ENCODE measurements at places on chromosomes 7 and 10.
A peak's percentile ranks its signal among the peaks of the same experiment; 100 is the strongest.

- no peak for DNase-seq
Measured at GRCh38 chr10:119371704-119372663, 164.6 kb downstream of the GRK5 start.

DNA sequence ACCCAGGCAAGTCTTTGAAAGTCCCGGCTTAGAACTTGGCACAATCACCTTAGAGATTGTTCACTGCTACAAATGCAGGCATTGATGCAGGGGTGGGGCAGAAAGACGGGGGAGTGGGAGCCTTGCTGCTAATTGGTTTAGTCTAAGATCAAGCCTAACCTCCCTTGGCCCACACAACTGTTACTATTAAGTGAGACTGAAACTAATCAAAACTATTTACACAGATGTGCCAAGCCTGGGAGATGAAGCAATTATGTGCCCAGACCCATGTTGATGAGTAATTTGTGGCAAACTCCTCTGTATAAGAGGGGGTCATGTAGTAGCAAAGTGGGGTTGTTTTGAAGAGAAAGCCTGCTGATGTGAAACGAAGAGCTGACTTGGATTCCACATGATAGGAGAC lies 178.2 kb upstream of the ITGB1 start:
- DNase-seq: no peak

DNA sequence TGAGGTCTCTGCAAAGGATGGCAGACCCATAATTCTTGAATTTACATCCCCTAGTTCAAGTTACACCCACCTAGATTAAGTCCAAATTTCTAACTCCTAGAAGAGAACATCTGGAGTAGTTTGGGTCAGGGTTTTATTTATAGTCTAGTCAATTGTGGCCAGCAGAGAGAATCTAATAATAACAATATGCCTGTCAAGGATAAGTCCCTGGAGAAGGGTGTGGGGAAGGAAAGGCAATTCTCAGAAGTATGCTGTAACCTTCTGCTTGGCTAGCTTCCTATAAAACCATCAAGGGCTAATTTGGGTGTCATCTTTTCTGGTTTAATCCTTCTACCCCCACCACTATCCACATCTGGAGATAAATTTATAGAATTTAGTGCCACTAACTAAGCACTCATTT lies 52.8 kb upstream of the SEMA3E start:
- DNase-seq: no peak

DNA sequence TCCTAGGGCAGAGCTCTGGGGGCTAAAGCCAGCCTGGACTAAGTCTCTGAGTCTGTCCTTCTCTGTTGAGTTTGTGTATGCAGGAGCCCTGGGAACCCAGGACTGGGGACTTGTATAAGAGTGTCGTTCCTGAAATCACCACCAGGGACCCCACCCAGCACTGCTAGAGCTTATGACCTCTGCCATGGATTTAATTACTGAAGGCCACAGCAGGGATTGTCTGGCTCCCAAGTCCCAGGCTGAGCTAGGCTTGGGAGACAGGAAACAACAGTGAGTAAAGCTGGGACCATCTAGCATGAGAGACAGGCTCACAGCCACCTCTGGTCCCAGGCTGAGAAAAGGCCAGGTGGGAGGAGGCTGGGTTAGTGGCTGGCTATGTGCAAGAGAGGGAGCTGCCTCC lies 1.4 kb upstream of the TSPAN15 start:
- peak; percentile 66 for DNase-seq

GRCh38 chr7:73429215-73429614 lies 4.4 kb upstream of the FZD9 start:
- no peak for DNase-seq

GRCh38 chr10:117680601-117681000 lies 138.1 kb downstream of the EMX2 start:
- DNase-seq: no peak

GRCh38 chr7:87058744-87059524 lies 520 bp downstream of the ELAPOR2 start:
- peak; percentile 10 for DNase-seq

DNA sequence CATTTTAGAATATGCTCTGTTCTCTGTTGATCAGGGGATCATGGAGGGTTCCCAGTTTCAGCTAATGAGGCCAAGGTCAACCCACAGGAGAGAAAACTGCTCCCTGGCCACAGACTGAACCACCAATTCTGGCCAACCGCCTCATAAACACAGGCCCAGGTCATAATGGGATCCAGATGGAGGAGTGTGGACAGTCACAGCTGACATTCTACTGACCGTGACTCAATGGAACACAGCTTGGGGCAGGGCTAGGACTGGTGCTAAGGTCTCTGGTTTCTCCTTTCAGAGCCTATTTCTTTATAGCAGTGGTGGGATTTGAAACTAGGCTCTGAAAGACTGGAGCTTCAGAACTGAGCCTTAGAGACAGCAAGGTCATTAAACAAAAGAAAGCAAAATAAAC lies 68.3 kb downstream of the HIPK2 start:
- no peak for DNase-seq

GRCh38 chr7:46679671-46680070 lies 758.6 kb upstream of the IGFBP3 start:
- no peak for DNase-seq

GRCh38 chr7:15176089-15176488 lies 273.5 kb upstream of the DGKB start:
- no peak for DNase-seq

DNA sequence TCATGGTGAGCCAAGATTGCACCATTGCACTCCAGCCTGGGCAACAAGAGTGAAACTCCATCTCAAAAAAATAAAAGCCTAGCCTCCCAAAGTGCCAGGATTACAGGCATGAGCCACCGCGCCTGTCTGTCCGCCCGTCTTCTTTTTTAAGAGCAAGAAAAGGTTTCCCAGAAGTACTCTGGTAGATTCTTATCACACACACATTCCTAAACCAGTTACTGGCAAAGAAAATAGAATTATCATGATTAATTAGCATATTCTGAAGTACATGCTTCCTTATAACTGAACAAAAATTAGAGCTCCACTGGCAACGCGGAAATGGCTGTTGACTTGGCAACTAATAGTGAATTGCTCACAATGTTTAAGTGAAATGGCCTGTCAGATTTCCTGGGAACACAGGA lies 87.0 kb downstream of the ADK start:
- DNase-seq: no peak

- DNase-seq: no peak
Measured at GRCh38 chr7:7188091-7188490, 5.7 kb downstream of the C1GALT1 start.

- DNase-seq: no peak
Measured at GRCh38 chr7:84950836-84951235, 236.0 kb downstream of the SEMA3D start.

GRCh38 chr7:157943561-157943960 lies 606.8 kb downstream of the DNAJB6 start:
- DNase-seq: no peak

GRCh38 chr10:113228530-113228929 lies 278.5 kb downstream of the TCF7L2 start:
- no peak for DNase-seq

DNA sequence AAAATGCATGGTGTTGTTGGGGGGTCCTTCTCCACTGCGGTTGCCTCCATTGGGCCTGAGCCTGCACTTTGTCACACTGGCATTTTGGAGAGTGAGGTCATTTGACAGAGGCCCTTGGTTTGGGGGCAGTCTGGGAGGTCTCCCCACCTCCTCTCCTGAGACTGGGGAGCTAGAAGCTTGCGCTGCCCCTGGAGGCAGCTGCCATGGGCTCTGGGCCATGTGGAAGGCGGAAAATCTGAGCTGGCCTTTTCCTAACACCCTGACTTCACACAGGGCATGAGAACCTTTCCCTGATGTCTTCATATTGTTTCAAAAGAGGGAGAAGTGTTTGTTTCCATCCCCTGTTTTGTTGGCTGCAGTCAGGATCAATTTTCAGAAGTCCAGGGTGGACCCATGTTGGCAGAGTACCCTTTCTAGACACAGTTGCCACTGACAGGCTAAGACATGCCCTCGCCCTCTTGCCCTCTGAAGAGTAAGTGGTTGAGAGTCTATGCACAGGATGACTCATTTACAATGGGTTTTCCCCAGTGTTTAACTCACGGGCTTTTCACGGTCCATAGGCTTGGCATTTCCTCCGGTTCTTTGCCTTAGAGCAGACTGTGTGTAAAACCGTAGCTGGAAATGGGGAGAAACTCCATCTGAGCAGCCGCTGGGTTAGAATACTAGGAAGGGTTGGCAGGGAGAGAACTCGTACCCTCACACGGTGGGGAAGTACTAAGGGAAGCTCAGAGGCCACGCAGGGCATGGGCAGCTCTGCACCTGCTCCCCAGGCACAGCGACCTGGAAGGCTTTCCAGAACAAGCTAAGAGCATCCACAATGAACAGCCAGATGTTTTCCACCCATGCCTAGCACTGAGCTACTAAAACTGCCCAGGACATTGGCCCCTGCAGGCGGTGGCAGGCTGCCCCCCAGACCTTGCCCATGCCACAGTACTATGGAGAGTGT lies 655.0 kb downstream of the SDK1 start:
- no peak for DNase-seq

DNA sequence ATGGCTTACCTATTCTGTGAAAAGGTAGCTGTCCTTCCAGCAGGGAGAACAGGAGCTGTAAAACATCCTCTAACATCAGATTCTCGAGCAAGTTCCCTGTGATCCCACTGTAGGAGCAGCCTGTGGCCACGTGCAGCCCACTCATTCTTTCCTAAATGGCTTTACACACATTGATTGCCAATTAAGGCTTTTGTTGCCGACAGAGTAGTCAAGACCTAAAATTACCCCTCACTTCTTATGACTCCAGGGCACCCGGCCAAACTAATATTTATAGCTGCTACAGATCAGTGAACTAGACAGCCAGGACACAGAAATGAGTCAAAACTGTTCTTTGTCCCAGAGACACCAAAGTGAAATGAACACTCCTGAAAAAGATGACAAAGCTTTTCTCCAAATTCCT lies 832.1 kb downstream of the SORCS3 start:
- no peak for DNase-seq

DNA sequence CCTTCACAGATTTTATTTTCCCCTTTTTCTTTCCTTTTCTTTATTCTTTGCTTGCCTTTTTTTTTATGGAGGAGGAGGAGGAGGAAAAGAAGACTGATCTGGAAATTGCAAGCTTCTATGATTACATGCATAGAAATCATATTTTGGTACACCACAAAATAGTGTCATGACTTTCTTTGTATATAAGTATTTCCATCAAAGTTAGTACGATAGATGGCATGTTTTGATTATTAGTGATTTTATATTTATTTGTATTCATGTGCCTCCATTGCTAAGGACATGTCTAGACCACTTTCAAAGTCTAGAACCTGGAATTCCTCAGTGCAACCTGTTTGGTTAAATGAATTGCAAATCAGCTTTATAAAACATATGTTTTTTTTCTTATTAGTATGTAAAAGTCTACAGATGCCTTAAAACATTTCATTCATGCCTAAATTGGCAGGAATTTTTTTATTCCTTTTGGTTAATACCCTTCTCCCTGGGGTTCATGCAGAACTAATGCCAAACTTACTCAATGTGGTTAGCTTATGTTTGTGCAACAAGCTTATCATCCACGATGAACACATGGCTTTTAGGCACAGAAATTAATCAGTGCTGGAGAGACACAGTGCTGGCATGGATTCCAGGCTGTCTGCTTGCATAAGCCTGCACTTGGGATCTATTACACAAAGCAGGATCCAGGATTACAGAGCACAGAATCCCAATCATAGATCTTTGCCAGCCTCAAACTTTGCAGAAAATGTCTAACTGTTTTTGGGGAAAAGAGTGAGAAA lies 213.1 kb downstream of the CHRM2 start:
- DNase-seq: no peak

DNA sequence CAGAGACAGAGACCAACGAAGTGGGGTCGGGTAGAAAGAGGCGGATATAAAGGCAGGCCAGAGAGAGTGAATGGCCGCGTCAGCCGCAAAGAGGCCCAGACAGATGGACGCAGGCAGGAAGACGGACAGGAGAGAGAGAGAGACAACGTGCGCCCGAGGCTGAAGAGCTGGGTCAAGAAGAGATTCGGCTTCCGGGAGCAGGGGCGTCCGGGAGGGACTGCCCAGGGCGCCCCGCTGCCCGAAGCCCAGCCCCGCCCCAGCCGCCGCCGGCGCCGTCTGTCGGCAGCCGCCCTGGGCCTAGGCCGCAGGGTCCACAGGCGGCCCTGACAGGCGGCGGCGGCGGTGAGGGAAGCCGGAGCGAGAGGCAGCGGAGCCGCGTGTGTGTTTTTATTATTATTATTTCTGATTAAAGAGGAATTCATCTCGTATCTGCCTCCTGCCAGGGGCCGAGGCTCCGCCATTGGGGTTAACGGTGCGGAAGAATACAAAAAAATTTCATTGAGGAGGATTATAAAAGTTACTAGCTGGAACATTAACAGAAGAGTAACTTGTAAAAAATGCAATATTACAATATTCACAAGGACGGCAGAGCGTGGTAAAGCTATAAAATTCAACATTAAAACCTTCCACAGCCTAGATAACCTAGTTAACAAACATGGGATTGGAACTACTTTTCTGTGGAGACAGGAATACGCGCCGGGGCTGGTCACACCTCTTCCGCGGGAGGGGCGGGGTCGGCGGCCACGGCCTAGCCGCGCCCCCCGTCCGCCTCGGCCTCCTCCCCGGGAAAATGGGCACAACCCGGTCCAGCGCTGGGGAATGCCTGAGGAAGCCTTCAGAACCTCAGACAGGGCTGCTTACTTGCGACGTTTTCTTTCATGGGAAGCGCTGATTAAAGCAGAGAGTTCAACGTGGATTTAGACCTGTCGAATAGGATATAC lies 29.7 kb upstream of the PAX2 start:
- no peak for DNase-seq

DNA sequence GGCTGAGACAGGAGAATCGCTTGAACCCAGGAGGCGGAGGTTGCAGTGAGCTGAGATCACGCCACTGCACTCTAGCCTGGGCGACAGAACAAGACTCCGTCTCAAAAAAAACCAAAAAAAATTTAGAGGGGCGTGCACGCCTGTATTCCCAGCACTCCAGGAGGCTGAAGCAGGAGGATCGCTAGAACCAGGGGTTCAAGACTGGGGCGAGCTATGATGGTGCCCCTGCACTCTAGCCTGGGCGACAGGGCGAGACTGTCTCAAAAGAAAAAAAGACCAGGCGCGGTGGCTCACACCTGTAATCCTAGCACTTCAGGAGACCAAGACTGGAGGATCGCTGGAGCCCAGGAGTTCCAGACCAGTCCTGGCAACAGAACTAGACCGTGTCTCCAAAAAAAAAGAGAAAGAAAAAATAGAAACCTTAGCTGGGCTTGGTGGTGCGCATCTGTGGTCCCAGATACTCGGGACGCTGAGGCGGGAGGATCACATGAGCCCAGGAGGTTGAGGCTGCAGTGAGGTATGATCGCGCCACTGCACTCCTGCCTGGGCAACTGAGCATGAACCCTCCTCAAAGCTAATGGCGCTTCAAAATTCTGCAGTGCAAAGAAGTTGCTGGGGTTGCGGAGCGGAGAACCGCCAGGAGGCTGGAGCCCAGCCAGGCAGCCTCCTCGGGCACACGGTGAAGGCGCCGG lies 382 bp upstream of the MBLAC1 start:
- DNase-seq: no peak

GRCh38 chr7:159033956-159034355 lies 110.7 kb downstream of the VIPR2 start:
- DNase-seq: no peak

DNA sequence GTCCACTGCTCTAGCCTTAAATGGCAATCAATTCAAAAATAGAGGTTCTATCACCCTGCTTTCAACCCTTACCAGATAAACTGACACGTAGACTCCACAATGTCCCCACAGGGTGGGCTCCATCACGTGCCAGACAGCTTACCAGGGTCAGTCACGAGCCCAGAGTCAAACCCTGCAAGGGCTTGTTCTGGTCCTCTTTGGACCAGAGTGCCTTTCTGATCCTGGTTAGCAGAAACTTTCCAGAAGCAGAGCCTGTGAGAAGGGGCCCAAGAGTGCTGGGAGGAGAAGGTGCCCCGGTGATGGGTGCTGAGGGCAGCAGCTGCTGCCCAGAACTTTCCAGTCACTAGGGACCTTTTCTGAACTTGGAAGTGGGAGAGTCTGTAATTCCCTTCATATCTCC lies 354 bp upstream of the GIMAP5 start:
- no peak for DNase-seq
